Activated naive CD4-positive, alpha-beta T cell treated with Interleukin-2 at 50 U/mL for 16 hours (primary cell): ENCODE measurements at places on chromosomes 3 and 15.

DNA sequence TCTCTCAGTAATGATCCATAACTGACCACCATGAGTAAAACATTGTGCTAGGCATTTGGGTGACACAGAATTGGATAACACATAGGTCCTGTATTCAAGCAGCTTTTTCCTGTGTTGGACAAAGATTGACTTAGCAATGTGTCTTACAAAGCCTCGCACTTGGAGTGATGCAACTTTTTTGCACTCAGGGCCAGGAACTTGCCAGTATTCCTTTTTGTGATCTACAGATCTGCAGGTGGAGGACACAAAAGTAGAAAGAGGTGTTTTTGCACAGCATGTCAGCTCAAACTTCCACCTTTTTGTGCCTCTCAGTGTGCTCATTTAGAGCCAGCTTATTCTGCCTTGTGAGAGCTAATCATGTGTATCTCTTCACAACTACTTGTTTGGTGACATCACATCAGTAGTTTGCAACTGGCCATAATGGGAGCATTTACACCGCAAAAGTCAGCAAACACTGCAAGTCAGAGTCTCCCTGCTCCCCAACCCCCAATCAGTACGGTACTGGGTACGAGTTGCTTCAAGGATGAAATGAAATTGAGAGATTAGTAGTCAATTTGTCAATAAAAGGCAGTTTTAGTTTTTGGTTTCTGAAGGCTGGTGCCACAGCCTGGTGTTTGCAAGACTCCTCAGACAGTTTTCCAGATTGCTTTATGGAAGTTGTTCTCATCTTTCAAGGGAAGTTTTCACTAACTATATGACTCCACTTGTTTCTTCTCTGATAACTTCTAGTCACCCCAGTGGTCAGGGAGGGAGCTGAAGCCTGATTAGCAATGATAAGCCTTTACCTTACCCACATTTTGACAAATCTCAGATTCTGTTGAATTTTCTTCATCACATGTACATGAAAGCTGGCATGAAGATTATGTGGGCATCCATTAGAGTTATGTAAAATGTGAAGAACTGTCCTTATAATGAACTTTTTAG, 149.1 kb downstream of the PDCD6IP start:
- DNase-seq, result no peak

GRCh38 chr15:101161656-101162055, 90.2 kb downstream of the CHSY1 start:
- peak; percentile 41 for DNase-seq

- no peak for DNase-seq
Observed at GRCh38 chr3:56005196-56005805, 463.0 kb downstream of the ERC2 start.

DNA sequence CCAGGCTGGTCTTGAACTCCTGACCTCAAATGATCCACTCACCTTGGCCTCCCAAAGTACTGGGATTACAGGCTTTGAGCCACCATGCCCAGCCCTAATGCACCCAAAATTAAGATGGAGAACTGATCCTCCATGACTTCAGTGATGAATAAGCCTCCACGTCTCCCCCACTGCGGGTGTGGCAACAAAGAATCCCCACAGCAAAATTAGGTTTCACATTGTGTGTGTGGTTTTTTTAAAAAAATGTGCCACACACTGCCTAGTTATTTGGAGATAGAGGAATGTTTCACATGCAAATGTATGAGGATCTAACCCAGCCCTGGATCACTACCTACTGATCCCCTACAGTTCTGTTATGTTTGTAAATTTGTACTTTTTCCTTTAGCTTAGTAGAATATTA, 17.3 kb downstream of the HDAC11 start:
- no peak for DNase-seq

GRCh38 chr3:27730774-27731659, 8.9 kb upstream of the EOMES start:
- no peak for DNase-seq

GRCh38 chr3:46575577-46576222, 9.6 kb upstream of the LRRC2 start:
- DNase-seq, result no peak

DNA sequence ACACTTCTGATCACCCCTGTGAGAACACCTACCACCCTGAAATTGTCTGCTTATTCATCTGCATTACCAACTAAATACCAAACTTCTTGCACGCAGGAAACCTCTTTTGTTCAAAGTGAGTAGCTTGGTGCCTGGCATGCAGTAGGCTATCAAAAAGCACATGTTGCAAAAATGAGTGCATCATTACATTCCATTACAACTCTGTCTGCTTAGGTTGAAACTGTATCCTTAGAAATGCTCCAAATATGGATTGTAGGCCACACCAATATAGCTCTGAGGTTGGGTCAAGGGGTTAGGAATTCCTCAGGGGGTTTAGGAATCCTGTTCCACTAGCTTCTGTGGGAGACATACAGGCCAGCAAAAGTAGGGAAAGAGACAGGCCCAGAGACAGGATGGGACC, 107.2 kb downstream of the THRB start:
- DNase-seq, result no peak

DNA sequence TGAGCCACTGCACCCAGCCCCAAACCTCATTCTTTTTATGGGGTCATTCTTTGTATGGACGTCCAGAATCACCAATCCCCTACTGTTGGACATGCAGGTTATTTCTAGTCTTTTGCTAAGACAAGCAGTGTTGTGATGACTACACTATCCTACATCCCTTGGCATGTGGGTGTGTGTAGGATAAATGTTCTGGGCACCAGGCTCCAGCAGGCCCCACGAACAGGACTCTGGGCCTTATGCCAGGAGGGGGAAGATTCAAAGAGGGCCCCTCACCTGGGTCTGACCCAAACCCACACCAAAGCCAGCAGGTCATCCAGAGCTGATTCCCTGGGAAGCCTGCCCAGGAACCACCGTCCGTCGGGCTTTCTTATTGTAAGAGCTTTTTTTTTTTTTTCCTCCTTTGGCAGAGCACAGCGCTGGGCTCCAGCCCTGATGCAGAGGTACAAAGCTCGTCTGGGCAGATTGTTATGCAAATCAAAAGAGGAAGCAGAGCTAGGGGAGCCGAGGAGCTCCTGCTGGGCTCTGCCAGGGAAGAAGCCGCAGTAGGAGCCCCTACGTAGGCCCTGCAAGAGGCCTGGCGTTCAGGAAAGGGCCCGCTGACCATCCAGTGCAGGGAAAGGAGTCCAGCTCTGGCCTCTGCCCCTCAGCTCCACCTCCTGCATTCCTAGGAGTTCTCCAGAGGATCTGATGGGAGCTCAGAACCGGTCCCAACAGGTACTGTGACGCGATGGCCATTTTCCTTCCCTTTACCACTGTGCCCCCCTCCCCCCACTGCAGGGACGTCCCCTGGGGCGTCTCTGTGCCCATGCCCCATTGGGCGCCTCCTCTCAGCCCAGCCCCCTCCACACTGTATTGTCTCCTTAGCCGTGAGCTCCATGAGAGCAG, 29.0 kb upstream of the FURIN start:
- no peak for DNase-seq

GRCh38 chr3:124770336-124771082, 40.3 kb downstream of the UMPS start:
- no peak for DNase-seq

DNA sequence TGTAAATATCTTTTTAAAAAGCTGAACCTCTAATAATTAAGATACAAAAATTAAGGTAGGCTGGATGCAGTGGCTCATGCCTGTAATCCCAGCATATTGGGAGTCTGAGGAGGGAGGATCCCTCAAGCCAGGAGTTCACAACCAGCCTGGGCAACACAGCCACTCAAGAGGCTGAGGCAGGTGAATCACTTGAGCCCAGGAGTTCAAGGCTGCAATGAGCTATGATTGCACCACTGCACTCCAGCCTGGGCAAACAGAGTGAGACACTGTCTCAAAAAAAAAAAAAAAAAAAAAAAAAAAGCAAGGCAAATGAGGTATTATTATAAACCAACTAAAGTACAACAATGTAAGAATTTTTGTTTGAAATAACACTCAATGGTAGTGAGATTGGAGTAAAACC, 47.6 kb downstream of the EFHB start:
- no peak for DNase-seq

DNA sequence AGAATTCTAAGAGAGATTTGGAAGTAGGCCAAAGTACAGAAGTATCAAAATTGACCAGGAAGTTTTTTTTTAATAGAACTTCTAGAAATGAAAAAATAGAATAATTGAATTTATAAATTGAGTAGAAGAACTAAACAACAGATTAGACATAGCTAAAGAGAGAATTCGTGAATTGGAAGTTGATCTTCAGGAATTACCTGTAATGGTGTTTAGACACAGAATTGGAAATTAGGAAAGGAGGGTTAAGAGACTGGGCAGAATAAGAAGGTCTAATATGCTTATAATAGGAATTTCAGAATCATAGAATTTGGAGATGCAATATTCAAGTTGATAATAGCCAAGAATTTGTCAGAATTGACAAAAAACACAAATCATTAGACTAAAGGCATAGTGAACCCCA, 16.2 kb downstream of the ACVR2B start:
- no peak for DNase-seq

DNA sequence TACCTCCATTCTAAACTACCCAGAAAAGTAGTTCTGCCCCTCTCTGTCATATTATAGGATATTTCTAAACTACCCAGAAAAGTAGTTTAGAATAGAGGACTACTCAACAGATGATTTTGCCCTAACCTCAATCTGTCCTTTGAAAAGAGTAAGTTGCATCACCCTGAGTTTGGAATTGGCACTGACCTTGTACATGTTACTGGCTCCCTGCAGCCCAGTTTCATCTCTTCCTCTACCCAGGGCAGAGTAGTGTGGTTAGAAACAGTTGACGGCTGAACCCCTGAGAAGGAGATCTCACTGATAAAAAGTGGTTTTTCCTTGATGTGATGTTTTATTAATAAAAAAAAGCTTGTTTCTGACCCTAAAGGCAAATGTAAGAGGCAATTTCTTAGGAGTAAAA, 340.5 kb upstream of the NECTIN3 start:
- DNase-seq, result no peak

GRCh38 chr15:58095415-58095814, 29.9 kb upstream of the ALDH1A2 start:
- no peak for DNase-seq

DNA sequence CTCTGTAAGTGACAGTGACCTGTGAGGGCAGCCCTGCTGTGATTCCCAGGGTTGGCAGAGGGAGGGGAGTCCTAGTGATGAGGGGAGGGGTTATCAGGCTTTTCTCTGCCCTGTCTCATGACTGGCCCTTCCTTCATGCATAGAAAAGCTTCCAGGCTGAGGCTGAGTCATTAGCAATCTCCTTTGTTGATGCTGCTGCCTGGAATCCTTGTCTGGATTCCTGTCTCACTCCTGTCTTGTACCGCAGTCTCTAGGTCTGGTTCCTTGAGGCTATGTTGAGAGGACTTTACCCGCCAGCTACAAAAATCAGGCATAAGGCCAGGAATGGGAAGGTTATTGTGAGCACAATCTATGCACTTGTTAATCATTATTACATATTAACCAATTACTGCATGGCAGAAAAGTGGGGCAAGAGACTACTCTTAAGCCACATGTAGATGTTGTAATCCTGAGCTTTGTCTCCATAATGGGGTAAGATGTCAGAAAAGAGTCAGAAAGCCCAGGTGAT, 7.2 kb downstream of the KLHL6 start:
- no peak for DNase-seq

DNA sequence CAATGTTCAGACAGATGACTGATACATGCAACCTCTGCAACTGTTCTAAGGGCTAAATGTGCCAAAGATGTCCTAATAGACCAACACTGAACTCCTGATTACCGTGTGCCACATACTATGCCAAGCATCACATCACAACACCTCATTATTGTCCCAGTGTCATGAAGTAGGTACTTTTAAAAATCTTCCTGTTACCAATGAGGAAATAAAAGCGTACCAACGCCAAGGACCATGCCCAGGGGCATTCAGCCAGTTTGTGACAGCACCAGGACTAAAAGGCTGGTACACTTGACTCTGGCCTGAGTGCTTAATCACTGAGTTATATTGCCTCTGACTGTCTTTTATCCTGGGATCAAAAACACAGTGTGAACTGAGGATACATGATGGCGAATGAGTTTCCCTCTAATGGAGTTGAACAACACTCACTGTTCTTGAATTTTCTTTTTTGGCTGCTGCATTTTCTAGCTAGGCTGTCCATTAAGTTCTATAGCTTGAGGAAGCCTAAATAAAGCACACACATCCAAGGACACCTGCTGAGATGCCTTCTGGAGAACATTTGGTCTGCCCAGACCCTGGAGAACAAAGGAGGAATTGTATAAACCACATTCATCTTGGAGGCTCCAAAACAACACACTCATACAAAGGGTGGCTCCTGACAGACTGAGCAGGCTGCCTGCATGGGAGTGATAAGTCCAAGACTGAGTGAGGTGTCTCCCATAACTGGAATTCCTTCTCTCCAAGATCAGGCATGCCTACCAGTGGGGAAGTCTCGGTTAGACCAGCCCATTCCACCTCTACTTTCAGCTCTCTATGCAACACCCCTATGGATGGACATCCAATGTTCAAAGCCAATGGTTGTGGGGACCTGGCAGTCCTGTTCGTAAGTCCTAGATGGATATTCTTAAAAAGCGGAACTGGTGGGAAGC, 126.7 kb upstream of the PRICKLE2 start:
- DNase-seq, result no peak

DNA sequence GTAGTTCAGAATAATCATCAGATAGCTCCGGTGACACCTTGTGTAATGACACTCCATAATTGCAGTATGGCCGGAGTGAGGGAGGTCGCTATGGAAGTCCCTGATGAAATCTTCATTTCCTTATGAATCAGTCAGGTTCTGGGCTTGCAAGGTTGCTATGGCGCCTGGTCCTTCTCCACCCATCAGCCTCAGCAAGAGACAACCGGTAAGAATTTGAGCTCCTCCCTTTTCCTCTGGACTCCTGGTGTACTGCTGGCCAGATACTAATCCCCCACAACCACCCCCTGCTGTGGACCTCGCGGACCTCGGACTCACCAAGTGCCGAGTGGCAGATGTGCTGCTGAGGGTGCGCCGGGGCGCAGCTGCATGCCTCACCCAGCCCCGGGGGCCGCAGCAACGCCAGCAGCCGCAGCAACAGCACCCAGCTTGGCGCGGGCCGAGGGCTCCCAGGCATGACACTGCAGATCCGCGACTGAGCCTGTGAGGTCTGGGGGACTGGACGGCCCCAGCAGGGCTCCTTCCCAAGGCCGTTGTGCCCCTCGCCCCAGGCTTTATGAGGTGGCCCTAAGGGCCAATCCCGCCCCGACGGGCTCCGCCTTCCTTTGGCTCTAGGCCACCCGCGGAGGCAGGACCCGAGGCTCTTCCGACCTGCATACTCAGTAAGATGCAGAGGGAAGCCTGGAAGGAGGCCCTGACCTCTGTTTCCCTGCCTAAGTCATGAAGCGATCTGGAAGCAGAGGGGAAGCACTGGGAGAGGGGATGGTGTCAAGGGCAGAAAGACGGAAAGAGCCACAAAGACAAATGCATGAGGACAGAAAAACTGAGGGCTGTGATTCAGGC, at the start of gene TIMP4:
Gene TIMP4, minus strand, starts transcription at position 526 of the 840 bp plus-strand sequence. Its CDS starts 72 bp downstream, at position 454.
- no peak for DNase-seq

DNA sequence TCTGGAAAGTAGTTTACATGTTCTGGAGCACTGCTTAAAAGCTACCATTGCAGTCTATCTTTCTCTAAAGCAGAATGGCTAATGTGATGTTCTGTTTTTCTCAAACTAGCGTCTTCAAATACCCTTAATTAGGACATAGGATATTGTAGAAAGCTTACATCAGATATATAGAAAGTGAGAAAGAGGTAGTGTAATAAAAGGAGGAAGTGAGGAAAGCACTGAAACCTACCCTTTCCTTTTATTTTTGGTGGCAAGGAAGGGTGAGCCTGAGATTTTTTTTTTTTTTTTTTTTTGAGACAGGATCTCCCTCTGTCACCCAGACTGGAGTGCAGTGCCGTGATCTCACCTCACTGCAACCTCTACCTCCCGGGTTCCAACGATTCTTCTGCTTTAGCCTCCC, 9.4 kb downstream of the SENP2 start:
- DNase-seq, result no peak

- DNase-seq, result no peak
Observed at GRCh38 chr15:57485869-57486268, 105.8 kb upstream of the MYZAP start.
